NCI-H2171 (cell line): ENCODE measurements at places on chromosomes 5 and 9.

DNA sequence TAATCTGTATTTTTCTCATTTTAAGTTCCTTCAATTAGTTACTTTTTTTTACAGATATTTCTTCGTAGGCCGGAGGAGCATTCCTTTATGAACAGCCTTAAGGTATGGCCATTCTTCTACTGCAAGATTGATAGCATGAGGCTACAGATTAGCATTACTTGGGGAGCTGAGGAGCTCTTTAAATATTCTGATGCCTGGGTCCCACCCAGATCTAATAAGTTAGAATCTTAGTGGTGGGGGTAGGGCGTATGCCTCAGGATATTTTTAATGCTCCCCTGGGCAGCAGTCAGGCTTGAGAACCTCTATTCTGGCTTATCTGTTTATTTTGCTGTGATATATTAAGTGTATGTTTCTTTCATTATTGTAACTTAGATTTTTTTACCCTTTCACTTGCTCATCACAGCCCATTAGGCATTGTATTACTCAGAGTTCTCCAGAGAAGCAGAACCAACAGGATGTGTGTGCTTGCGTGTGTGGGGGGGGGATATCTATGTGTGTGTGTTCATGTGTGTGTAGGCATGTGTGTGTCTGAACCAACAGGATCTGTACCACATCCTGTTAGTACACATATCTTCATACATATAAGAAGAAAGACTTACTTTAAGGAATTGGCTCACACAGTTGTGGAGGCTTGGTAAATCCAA, 91.8 kb upstream of the MTAP start:
- no peak for DNase-seq

DNA sequence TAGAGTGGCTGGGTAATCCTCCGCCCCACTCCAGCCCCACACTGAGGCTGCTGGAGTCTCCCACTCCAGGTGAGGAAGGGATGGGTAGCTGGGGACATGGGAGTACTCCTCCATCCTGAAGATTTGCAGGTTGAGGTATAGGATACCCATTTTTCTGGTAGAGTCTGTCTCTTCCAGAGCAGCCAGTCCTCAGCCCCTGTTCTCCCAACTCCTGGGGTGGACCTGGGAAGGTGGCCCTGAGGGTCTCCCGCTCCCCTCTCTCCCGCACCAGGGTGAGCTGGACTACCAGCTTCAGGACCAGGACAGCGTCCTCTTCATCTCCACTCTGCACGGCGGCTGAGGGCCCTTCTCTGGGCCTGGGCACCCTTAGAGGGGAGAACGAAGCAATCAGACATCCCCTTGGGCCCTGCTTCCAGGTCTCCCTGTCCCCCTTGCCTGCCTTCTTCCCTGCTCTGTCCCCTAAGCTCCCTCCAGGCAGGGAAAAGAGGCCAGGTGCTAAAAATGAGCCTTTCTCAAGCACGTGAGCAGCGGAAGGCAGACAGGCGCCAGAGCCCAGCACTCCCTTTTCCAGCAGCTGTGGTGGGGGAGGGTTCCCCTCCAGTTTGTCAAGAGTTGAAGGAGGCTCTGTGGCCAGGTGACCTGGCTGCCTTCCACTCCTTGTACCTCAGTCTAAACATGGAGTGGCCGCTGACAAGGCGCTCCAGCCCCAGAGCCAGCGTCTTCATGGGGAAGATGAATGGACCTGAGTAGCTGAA, 18.4 kb downstream of the URM1 start:
- no peak for DNase-seq

GRCh38 chr9:128118971-128119665, 8.4 kb downstream of the PTGES2 start:
- DNase-seq: peak; percentile 72

- DNase-seq: no peak
These were observed 41.0 kb downstream of the ESM1 start for GRCh38 chr5:54944364-54944763.

GRCh38 chr9:133771486-133772482, 33.6 kb upstream of the SARDH start:
- DNase-seq: no peak

GRCh38 chr5:54889826-54890225, 95.6 kb downstream of the ESM1 start:
- peak; percentile 52 for DNase-seq

DNA sequence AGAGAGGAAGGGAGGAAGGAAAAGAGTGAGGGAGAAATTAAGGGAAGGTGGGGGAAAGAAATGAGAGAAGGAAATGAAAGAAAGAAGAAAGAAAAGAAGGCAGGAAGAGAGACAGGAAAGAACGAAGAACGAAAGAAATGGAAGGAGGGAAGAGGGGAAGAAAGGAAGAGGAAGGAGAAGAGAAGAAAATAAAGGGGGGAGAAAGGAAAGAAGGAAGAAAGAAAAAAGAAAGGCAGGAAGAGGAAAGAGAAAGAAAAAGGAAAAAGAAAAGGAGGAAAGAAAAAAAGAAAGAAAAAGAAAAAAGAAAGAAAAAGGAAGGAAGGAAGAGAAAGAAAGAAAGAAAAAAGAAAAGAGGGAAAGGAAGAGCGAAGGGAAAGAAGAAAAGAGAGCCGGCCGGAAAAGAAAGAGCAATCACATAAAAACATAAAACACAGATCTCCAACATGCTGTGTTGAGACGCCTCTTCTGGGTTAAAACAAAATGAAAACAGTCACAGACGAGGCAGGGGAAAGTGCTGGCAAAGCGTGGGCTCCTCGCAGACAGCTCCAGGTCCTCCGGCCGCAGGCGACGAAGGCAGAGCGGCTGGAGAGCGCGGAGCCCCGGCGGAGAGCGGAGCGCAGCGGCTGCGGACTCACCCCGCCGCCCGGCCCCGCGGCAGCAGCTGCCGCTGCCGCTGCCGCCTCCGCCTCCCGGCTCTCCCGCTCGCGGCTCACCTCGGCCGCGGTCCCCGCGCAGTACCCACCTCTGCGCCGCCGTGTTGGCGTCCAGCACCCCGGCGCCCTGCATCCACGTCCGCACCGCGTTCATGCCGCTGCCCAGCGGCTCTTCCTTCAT, 896 bp downstream of the EBF1 start:
- DNase-seq: no peak

- no peak for DNase-seq
These were observed 3.0 kb downstream of the NFIL3 start for GRCh38 chr9:91420501-91421127.

DNA sequence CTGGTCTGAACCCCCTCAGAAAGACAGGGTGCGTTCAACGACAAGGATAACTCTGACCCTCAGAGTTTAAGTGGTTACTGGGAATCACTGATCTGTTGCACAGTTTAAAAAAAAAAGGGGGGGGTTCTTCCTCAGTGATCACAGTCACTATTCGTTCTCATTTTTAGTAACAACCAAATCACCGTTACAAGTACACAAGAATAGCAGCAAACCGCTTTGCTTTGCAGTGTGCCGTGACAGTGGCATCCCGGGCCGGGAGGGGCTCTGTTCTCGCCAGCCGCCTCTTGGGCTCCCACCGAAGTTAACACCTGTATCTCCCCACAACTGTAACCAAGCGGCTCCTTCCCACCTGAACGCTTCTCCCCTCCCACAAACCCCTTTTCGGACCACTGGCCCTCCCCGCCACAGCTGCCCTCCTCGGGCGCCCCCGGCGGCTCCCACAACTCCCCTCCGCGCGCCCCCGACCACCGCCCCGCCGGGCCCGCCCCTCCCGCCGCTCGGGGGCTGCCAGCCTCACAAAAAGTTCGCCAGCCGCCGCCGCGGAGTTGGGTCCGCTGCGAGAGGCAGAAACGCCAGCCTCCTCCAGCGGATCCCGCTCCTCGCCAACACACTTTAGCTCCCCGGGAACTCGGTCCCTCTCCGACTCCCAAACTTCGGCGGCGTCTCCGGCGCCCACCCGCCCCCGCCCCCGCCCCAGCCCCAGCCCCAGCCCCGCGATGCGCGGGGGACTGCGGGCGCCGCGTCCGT, 1.2 kb downstream of the SSBP2 start:
- no peak for DNase-seq

- DNase-seq: no peak
These were observed 91.9 kb downstream of the CEMIP2 start for GRCh38 chr9:71676460-71676859.

GRCh38 chr5:144395704-144396103, 225.0 kb downstream of the KCTD16 start:
- no peak for DNase-seq

DNA sequence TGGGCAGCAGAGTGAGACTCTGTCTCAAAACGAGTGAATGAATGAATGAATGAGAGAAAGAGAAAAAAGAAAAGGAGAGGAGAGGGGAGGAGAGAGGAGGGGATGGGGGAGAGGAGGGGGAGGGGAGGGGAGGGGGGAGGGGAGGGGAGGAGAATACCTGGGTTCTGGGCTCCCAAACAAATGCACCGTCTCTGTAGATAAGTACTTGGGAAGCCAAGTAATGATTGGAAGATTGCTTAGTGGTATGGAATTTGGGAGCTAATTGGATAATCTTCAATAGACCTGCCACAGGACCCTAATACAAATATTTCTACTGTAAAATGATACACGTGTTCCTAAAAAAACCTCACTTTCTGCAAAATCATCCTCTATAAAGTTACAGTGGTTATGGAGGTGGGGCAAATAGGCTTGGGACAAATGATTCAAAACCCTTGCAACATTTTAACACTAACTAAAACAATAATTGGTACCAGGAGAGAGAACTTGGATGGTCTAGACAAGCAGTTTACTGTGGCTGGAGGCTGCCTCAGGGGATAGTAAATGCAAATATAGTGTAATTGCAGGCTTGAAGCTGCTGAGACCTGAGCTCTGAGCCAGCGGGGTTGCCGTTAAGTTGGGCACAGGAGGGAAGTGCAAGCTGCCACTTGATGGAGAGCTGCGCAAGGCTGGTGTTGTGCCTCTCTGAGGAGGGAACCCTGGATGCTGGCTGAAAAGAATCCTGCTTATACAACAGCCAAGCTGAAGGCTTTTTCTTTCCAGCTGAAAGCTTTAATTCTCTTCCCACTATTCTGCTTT, 3.5 kb downstream of the HEMGN start:
- DNase-seq: peak; percentile 53

- DNase-seq: no peak
These were observed 1938.7 kb upstream of the NUDT12 start for GRCh38 chr5:105501315-105501714.

DNA sequence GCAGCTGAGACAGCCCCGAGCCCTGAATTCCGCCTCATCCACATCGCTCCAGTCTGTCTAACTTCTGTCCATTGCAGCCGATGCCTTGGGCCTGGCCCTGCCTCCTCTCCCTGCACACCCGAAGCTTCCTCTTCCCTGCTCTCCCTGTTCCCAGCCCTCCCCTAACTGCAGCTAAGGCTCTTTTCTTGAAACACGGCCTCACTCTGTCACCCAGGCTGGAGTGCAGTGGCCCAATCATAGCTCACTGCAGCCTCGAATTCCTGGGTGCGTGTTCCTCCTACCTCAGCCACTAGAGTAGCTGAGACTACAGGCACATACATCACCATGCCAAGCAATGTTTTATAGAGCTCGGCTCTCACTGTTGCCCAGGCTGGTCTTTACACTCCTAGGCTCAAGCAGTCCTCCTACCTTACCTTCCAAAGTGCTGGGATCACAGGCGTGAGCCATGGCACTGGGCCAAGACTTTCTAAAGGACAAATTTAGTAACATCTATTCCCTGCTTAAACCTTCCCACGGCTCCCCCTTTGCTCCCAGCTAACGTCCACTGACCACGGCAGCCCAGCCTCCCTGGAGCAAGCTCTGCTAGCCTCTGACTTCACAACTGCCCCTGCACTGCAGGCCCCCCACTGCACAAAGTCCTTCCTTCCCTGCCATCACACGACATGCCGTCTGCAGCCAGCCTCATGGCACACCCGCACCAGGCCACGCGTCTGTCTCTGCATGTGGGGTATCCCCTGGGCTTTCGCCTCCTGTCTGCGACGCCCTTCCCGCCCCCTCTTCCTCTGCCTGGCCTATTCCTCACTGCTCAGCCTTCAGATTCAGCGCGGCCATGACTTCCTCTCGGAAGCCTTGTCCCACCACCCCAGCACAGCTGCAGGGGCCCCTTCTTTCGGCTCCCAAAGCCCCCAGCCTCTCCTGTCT, 28.6 kb downstream of the LAMC3 start:
- no peak for DNase-seq

DNA sequence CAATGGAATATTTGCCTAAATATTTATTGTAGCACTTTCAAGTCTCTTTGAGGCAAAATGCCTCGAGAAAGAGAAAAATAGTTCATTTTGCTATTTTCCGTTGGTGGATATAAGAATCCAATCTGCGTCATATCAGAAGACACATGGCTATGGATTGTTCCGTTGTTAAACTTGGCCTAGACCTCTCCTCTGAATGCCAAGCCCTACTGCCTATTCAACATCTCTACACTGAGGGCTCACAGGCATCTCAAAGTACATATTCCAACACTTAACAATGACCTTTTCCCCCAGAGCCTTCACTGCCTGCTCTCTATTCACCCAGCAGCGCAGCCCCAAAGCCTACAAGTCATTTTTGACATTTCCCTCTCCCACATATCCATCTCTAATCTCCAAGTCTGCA, 350.1 kb downstream of the GLIS3 start:
- no peak for DNase-seq

DNA sequence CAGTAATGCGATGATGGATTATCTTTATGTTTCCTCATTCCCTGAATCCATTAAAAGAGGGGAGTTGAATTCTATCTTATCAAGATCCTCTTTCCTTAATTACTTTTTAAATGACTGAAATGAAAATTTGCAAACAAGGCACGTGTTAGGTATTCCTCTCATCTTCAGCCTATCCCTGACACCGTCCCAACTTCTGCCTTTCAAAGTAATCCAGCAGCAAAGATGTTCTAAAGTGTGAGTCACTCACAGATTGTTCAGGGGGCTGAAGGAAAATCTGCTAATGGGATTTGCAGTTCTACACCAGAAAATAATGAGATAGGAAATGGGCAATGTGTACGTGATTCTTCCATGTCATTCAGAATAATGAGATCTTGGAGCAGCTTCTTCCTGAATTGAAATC, 403.0 kb downstream of the ARHGEF28 start:
- DNase-seq: no peak

GRCh38 chr9:125861405-125862058, 114.4 kb downstream of the PBX3 start:
- DNase-seq: no peak

DNA sequence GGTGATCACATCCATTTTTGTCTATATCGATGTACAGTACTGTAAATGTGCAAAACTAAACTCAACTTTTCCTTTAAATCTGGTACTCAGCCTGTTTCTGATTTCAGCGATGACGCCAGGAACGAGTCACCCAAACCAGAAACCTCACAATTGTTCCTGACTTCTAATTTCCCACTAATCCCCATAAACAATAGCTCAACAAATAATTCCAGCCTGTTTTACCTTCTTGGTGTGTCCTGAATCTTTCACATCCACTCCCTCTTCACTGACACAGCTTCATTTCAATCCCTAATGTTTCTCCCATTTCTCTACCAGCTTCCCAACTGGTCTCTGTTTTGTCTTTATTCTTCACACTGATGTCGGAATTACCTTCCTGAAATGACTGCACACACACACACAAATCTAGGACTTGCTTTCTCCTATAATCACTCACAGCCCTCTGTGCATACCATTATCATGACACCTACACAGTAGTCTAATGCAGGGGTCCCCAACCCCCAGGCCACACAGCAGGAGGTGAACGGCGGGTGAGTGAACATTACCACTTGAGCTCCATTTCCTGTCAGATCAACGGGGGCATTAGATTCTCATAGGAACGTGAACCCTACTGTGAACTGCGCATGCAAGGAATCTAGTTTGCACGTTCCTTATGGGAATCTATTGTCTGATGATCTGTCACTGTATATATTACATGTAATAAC, 97.8 kb upstream of the SLC30A5 start:
- no peak for DNase-seq

GRCh38 chr5:31847354-31847753, 208.4 kb downstream of the PDZD2 start:
- DNase-seq: no peak

GRCh38 chr9:99140685-99141314, 35.9 kb downstream of the TGFBR1 start:
- DNase-seq: peak; percentile 24

- DNase-seq: no peak
These were observed 89.9 kb downstream of the SH3TC2 start for GRCh38 chr5:148972974-148973374.
